Germinal center (tissue), 1 donor: ENCODE measurements at places on chromosomes 16 and 17.

DNA sequence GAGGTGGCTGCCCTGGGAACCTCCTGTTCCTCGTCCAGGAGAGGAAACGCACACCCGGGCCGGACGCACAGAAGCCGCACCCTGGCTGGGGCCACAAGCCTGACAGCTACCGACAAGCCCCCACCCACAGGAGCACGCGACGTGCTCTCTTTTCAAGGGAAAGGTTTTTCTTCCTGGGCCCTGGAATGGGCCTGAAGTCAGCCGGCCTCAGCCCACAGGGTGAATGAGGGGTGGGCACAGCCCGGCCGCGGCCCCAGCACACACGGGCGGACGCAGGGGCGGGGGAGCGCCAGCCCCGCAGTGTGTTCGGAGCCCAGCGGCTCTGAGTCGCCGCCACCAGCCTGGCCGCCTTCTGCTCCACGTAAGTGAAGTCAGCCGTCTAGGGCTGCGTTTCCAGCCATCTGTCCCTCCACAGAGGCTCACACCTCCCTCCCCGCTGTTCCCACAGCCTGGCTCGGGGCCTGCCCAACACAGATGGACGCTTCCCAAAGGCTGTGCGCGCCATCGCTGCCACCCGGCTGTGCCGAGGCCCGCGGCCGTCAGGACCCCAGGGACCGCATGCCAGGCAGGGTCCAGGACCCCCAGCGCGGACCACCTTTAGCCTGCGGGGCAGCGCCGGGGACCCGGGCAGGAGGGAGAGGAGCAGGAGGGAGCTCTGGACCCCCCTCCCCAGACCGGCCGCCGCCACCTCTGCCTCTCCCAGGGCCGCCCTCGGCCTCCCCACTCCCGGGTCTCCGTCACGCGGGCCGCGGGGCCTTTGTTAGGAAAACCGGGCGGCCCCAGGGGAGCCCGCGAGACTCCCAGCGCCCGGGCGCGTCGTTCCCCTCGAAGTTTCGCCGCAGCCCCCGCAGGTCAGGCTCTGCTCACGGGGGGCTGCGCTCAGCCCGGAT, 36.8 kb downstream of the CBFA2T3 start:
- peak; percentile 65 for DNase-seq

GRCh38 chr16:3578610-3579551, 1.7 kb upstream of the NLRC3 start:
- DNase-seq = peak; percentile 56

DNA sequence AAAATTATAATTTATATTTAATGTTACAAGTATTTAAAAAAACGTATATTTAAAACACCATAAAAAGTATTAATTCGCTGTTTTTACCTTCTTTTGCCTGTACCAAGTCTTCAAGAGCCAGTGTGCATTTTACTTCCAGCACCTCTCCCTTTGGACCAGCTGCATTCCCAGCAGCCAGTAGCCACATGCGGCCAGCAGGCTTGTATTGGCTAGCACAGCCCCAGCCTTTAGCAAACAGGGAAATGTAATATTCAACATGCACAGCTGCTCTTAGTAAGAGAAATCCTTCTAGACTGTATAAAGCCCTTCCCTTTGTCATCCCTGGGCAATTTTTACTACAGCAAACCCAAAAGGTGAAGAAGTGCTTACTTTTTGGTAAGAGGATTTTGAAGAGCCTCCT, 6.6 kb downstream of the DHODH start:
- DNase-seq = no peak

GRCh38 chr16:5176505-5176904, 78.9 kb upstream of the EEF2KMT start:
- DNase-seq = no peak

- peak; percentile 51 for DNase-seq
Observed at GRCh38 chr17:40122999-40123810, 1.4 kb downstream of the MSL1 start.

DNA sequence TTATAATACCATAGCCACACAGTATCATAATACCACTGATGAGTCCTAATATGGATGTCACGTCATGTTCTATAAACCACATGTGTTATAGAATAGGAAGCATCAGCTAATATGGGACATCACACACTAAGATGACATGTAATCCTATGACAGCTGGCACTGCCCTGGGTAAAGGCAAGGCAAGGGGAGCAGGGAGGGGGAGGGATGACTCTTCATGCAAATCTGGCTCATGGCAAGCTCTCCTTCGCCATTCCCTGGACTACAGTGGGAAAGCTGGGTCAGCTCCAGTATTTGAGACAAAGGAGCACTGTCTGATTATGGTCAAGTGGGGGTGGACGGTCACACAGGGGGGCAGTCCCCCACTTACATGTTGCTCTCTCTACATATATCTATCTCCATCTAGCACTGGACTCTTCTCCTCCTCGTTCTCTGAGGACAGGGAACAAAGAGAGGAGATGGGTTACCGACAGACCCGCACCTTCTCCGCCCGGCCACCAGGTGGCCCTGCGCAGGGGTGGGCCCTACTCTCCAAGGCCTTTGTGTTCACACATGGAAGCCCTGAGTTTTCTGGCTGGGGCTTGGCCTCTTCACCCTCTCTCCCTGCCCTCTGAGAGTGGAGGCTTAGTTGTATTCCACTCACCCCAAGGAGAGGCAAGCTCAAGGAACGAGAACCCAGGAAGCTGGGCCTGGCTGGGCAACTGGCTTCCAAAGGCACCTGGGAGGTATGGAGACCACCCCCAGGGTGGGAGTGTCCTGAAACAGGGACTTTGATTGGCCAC, 23.4 kb upstream of the MPO start:
- DNase-seq = peak; percentile 87

DNA sequence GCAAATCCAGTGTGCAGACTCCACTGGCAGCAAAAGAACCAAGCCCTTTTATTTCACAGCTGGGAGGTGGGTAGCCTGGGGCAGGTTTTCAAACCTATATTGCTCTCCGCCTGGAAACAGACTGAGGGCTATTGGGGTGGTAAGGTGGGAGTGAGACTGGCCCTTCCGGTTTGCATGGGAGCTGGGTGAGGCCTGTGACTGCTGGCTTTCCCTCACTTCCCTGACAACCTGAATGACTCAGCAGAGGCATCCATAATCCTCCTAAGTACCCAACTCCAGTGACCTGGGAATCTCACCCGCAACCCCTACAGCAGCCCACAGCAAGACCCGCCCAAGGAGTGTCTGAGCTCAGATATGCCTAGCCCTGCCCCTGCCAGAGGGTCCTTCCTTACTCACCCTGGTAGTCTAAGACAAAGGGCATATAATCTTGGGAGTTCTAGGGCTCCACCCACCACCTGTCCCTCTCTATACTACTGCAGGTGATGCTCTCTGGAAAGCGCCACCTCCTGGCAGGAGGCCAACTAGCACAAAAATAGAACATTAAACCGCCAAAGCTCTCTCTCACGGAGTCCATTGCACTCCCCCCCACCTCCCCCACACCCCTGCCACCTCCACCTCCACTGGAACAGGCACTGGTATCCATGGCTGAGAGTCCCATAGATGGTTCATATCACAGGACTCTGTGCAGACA, 602.0 kb upstream of the C16orf82 start:
- DNase-seq = no peak

GRCh38 chr16:66274335-66275110, 92.0 kb upstream of the CDH5 start:
- DNase-seq = peak; percentile 37

DNA sequence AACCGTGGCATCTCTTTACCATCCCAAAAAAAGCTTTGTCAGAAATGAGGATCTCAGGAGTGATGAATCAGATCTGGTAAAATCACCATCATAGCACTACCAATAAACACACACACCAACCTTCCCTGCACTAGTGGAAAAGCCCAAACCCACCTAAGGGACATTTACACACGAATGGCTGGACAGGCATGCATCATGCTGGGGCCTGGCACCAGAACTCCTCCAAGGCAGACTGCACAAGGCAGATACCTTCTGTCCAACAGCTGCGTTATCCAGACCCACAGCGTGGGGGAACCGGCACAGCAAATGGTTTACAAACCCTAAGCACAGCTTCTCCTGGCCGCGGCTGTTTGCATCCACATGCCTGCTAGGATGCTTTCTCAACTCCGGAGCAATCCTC, 2.8 kb downstream of the ASIC2 start:
- no peak for DNase-seq

DNA sequence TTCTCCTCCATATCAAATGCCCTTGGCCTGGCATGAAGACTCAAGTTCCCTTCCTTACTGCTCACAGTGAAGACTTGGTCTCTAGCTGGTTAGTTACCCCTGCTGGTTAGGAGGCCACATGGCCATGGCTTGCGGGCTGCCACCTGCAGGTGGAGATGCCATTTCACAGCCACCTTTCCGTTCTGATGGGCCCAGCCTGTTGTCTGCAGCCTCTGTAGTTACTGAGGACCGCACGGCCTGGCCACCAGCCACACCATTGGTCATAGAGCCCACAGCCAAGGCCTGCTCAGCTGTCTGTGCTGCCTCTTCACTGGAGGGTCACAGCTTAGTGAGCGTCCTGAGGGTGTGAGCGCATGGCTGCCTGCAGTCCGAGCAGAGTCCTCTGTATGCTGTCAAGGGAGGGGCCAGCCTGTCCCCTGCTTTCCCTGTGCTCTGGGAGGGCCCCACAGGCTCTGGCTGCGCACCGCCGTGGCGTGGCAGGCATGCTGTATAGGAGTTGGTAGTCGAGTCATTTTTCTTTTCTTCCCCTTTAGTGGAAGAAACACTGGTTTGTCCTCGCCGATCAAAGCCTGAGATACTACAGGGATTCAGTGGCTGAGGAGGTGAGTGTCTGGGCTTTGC, 59.2 kb downstream of the PLD6 start:
- peak; percentile 35 for DNase-seq

- DNase-seq = no peak
Observed at GRCh38 chr16:1537763-1538289, 4.4 kb downstream of the TMEM204 start.

DNA sequence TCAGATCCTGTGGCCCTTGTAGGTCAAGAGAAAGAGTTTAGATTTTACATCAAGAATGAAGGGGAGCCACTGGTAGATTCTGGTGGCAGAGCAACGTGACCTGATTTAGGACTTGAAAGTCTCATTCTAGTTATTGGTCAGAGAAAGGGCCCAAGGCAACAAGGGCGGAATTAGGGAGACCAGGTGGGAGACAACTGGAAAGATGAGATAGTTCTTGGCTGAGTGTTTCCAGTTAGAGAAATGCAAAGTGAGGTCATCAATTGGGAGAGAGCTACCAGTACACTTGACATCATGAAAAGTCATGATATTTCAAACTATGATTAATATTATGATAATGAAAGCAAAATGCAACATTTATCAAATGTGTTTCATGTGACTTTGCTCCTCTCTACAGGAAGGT, 147.2 kb upstream of the FAM20A start:
- DNase-seq = no peak

GRCh38 chr16:4908854-4909401, 28.0 kb downstream of the PPL start:
- DNase-seq = no peak

DNA sequence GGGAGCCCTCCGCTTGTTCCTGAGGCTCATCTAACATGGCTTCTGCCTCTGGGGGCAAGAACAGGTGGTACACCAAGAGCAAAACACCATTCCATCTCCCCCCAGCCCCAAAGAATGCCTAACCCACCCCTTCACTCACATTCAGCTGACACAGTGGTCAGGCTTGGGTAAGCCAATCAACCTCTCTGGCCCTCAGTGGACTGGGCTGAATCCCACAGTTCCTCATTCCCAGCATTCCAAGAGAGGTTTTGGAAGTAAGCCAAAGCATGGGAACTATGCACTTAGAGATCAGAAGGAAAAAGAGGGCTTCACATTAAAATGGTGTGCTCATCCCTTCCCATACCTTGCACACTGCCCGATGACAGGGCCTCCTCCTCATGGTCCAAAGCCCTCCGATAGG, 7.8 kb downstream of the PIGS start:
- DNase-seq = no peak

- DNase-seq = no peak
Observed at GRCh38 chr17:46882666-46883065, 31.3 kb downstream of the WNT9B start.

DNA sequence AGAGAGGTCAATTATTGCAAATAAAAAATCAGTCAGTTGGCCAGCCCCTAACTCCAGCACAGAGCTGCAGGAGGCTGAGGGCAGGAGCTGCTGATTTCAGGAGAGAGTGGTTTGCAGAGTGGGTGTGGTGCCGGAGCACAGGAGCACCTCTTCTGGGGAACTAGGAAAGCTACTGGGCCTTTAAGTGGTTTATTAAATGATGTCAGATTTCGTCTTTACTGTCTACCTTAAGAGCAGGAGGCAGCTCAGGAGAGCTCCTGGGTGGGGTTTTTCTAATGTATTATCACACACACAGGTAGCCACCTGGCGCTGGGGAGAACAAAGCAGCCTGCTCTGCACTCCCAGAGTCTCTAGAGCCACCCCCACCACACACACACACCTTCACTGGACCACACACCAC, 11.5 kb upstream of the HAS3 start:
- no peak for DNase-seq

DNA sequence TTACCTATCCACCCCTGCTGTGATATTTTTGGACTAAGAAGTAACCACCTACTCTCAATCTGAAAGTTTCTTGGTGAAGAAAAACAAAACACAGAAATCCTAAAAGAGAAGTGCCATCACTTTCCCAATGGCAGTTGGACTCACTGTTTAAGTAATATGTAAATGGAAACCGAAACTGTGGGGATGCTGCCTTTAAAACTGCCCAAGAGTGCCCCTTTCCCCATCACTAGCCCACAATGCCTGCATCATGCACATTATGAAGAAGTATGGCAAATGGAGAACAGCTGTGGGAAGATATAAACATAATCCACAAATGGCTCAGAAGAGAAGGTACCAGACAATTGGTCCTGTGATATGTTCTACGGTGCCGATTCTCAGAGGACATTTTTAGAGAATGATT, 33.5 kb upstream of the SLC6A2 start:
- no peak for DNase-seq

- no peak for DNase-seq
Observed at GRCh38 chr17:4301066-4301465, 37.3 kb upstream of the ANKFY1 start.

DNA sequence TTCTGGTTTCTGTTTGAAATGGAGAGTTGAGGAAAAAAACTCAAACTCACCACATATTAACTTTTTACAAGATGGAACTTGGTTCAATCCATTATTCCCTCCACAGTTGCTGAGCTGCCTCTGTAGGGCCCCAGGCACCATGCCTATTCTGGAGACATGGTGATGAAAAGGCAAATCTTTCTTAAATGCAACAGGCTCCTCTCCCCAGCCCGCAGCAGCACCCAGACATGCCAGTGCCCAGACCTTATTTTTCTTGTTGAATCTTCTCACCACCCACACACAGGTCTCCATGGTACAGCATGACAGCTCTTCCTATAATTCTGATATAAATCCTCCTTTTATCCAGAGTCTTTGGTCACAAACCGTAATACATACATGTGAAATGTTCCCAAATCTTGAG, 7.6 kb downstream of the CYTH1 start:
- no peak for DNase-seq

- DNase-seq = no peak
Observed at GRCh38 chr17:37148156-37148555, 199.4 kb downstream of the AATF start.

GRCh38 chr17:82118168-82118814, 20.3 kb upstream of the FASN start:
- DNase-seq = no peak

GRCh38 chr16:57533431-57534336, 2.7 kb downstream of the CCDC102A start:
- DNase-seq = no peak

- no peak for DNase-seq
Observed at GRCh38 chr17:57582881-57583756, 162.0 kb downstream of the CCDC182 start.

GRCh38 chr16:72072514-72073342, 9.7 kb downstream of the HPR start:
- no peak for DNase-seq

GRCh38 chr17:44801880-44802279, 28.2 kb downstream of the GJC1 start:
- no peak for DNase-seq

GRCh38 chr17:6660101-6660500, 8.5 kb downstream of the C17orf100 start:
- DNase-seq = no peak
